Activated naive CD4-positive, alpha-beta T cell treated with anti-CD3 and anti-CD28 coated beads, Interleukin-2, amount 50 U/mL, for 16 hours (primary cell): ENCODE measurements at places on chromosomes 12 and 14.

GRCh38 chr12:120775862-120776552, 50.4 kb downstream of the ACADS start:
- DNase-seq, result no peak

- DNase-seq, result no peak
Measured at GRCh38 chr14:39861229-39861600, 429.0 kb upstream of the FBXO33 start.

- no peak for DNase-seq
Measured at GRCh38 chr14:74951443-74952179, 3.8 kb downstream of the PGF start.

GRCh38 chr12:28794211-28794610, 354.9 kb upstream of the FAR2 start:
- DNase-seq, result no peak

DNA sequence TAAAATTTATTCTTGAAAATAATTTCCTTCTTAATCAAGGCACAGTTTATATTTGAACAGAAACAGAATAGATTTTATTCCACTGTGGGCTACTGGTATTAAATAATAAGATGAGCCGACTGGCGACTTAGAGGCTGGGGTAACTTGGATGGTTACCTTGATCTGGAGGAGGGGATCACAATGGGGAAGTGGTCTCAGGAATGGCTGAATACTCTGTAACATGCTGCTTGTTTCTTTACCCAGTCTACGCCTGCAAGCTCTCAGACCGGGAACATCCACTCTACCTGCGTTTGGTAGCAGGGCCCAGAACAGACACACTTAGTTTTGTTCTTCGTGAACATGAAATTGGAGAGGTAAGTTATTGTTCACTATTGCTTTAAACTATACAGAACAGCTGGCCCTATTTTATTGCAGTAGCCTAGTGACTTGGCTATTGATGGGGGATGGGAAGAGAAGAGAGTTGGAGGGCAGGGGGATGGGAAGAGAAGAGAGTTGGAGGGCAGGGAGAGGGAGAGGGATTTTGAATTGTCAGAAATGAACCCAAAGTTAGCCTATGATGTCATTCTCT, 67.9 kb downstream of the GNS start:
- DNase-seq, result no peak

DNA sequence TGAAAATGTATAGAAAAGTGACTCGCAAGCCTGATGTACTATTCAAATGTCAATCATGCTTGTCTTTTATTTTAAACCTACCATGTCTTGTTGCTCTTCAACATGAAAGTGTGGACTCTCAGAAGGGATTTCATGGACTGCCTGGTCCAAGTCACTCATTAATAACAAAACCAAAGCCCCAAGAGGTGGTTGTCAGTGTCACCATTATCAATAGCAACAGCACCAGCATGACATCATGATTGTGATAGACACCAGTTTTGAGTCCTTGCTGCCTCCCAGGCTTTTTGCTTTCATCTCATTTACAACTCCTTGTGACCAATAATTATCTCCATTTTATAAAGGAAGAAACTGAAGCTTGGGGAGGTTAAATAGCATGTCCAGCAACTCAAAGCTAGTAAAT, 112.0 kb upstream of the TMPO start:
- no peak for DNase-seq

- DNase-seq, result no peak
Measured at GRCh38 chr12:68579254-68579653, 31.4 kb upstream of the RAP1B start.

- DNase-seq, result no peak
Measured at GRCh38 chr12:128961957-128962356, 108.7 kb downstream of the GLT1D1 start.

DNA sequence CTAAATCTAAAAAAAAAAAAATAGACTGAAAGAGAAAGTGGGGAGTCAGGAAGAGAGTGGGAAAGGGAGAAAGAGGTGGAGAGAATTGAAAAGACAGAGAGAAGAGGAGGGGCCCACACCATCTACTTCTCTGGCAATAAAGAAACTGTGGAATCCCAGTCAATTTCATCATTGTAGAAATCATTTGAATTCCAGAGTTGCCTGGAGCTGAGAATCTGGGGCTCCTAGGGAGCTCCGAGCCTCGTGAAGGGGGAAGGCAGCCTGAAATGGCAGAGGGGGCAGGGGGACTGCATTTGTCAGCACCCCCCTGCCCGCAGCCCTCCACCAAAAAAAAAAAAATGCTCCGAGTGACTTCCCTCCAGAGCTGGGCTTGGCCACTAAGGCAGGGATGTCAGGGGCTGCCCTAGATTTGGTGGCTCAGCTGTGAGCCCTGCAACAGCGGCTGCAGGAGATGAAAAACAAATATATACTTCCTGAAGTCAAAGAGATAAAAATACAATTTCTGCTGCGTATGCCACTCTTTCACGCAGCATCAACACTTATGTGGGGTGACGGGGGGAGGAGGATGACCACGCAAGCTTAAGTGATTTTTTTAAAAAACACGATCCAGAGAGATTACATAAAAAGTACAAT, 80.5 kb downstream of the BCL11B start:
- no peak for DNase-seq

- DNase-seq, result no peak
Measured at GRCh38 chr14:104342435-104343293, 204.3 kb downstream of the KIF26A start.

DNA sequence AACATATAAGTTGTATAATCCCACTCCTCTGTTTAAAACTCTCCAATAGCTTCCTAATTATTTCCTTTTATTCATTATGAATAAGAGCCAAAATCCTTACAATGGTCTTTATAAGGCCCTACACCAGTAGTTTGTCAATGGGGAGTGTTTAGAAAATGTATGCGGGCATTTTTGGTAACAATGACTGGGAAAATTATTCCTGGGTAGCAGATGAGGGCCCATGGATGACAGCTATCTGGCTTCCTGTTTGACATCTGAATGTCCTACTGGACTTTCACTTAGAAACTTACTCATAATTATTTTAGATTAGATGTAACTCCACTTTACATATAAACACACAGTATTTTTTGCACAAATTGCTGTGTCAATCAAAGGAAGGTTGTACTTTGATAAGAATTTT, 101.2 kb downstream of the PAPLN start:
- DNase-seq, result no peak

- DNase-seq, result no peak
Measured at GRCh38 chr12:7387289-7387688, 56.7 kb downstream of the CD163L1 start.

- DNase-seq, result no peak
Measured at GRCh38 chr12:106431839-106432411, 74.4 kb downstream of the POLR3B start.

DNA sequence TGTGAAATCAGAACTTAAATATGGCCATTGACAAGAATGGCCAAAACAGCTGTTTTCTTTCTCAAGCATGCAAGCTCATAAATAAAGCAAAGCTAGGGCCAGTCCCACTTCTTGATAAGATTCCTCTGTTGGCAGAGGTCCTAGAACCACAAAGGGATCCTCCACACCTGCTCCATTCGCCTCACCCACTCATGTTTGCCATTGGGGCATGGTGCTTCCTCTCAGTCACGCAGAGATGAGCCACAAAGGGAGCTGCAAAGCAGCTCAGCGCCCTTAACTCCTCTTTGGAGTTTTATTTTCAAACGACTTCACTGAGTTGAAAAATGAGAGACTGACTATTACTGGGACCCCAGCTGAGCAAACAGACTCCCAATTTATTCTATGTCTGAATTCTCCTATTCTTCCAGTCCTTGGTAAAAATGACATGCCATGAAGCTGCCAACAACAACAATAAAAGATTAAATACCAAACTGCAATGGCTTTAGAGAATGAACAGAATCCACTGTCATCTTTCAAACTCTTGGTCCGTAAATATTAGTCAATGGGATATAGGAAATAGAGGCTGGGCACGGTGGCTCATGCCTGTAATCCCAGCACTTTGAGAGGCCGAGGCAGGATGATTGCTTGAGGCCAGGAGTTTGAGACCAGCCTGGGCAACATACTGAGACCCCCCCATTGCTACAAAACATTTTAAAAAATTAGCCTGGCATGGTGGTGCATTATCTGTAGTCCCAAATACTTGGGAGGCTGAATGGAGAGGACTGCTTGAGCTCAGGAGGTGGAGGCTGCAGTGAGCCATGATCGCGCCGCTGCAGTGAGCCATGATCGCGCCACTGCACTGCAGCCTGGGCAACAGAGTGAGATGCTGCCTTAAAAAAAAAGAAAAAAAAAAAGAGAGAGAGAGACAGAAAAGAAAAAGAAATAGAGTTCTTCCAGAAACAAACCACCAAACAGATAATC, 16.4 kb downstream of the MANSC1 start:
- DNase-seq, result no peak

GRCh38 chr12:76183459-76184186, 99.1 kb upstream of the NAP1L1 start:
- DNase-seq, result peak; percentile 39

DNA sequence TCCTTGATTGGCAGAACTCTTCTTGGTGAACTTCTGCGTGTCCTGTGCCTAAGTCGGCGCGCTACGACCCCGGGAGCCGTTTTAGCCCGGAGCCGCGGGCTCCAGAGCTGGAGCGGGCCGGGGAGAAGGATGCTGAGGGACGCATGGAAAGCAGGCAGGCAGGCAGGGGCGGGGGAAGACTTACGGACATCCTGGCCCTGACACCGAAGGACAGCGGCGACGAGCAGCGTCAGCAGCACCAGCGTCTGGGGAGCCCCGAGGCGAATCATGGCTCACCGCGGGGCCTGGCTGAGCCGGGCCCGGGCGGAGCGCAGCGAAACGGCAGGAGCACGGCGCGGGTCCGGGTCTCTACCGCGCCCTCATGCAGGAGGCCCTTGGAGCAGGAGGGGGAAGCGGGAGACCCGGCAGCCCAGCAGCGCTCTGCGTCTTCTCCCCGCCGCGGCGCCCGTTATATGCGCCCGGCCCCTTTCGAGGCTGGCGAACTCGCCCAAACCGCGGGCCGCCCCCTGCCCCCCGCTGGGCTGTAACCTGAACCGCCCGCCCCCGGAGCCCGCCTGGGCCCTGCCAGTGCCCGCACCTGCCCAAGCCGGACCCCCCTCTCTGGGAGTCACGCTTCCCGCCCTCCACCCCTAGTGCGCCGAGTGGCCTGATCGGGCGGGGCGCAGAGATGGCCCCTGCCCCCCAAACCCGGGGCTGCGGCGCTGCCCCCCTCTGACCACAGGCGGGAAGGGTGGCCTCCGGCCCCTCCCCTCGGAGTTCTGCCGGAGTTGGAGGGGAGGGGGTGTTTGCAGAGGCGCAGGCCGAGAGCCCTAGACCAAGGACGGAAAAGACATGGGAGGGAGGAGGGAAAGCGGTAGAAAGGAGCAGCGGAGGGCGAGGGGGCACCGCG, at the start of gene COL2A1:
COL2A1 (minus strand) TSS at position 424 of the 889 bp plus-strand sequence; CDS start at position 269, 155 bp downstream.
- peak; percentile 29 for DNase-seq

DNA sequence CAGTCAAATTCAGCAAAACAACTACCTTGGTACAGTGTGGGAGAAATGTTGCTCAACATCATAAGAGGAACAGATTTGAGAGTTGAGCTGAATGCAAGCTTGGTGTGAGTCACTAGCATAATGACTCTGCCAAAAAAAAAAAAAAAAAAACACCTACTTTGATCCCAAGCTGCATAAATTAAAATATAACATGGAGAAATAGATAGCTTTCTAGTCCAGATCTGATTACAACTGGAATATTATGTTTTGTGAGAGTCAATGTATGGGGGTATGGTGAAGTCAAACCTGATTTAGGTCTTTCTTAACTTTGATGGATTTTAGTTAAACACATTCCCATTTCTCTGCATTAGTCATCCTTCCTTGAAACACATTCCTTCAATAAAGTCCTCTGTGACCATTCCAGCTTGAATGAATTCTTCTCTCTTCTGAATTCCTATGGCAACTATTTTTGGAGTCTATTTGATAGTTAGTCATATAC, 188.1 kb downstream of the SLC5A8 start:
- no peak for DNase-seq

DNA sequence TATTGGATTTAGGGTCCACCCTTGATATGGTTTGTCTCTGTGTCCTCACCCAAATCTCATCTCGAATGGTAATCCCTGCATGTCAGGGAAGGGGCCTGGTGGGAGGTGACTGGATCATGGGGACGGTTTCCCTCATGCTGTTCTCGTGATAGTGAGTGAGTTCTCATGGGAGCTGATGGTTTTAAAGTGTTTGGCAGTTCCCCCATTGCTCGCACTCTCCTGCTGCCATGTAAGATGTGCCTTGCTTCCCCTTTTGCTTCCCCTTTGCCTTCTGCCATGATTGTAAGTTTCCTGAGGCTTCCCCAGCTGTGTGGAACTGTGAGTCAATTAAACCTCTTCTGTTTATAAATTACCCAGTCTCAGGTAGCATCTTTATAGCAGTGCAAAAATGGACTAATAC, 118.3 kb downstream of the VRK1 start:
- no peak for DNase-seq

- no peak for DNase-seq
Measured at GRCh38 chr14:96762650-96763049, 34.5 kb upstream of the VRK1 start.

- no peak for DNase-seq
Measured at GRCh38 chr14:101518611-101519473, 42.5 kb upstream of the DIO3 start.

- DNase-seq, result no peak
Measured at GRCh38 chr12:45732936-45733335, 3.4 kb downstream of the ARID2 start.

- DNase-seq, result peak; percentile 27
Measured at GRCh38 chr12:2395354-2395977, 342.7 kb downstream of the CACNA1C start.

- peak; percentile 68 for DNase-seq
Measured at GRCh38 chr14:22822571-22823098, 7.1 kb upstream of the MRPL52 start.

DNA sequence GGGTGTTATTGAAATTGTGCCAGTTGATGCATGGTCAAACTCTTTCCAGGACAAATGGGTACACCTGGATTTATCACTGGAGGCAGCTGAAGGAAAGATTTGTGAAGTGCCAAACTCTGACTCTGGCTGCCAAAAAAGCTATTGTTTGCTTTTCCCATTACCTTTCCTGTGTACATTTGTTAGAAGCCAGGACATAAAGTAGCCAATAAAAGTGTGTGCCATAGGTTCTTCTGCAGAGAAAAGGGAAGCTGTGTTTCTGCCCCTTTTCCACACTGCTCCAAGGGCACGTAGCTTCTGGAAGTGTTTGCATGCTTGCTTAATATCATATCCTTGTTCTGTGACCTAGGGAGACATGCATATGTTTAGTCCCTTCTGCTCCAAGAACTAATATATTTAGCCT, 1114.4 kb downstream of the SLC16A7 start:
- no peak for DNase-seq

DNA sequence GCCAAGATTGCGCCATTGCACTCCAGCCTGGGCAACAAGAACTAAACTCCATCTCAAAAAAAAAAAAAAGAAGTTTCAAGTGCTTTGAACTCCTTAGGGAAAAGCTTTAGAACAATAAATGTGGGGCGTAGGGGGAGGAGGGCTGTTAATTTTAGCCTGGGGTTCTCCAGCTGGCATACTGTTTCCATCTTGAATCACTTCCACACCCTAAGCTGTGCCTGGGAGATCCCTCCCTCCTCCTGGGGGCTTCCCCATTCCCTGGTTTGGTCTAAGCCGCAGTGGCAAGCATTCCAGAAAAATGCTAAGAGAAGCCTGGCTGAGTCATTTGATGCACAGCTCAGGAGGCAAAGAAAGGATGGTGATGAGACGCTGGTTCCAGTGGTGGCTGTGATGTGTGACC, 2.3 kb upstream of the ZNF384 start:
- no peak for DNase-seq

GRCh38 chr14:33842299-33842698, 108.6 kb downstream of the EGLN3 start:
- DNase-seq, result no peak

- DNase-seq, result no peak
Measured at GRCh38 chr12:130073721-130074120, 88.5 kb upstream of the FZD10 start.

GRCh38 chr12:56007564-56008559, 10.8 kb downstream of the SUOX start:
- peak; percentile 76 for DNase-seq

- DNase-seq, result peak; percentile 37
Measured at GRCh38 chr14:68283378-68284123, 464.0 kb downstream of the RAD51B start.
